ENCODE measurements at places on chromosomes 3 and 15.
A peak's percentile ranks its signal among the peaks of the same experiment; 100 is the strongest.

DNA sequence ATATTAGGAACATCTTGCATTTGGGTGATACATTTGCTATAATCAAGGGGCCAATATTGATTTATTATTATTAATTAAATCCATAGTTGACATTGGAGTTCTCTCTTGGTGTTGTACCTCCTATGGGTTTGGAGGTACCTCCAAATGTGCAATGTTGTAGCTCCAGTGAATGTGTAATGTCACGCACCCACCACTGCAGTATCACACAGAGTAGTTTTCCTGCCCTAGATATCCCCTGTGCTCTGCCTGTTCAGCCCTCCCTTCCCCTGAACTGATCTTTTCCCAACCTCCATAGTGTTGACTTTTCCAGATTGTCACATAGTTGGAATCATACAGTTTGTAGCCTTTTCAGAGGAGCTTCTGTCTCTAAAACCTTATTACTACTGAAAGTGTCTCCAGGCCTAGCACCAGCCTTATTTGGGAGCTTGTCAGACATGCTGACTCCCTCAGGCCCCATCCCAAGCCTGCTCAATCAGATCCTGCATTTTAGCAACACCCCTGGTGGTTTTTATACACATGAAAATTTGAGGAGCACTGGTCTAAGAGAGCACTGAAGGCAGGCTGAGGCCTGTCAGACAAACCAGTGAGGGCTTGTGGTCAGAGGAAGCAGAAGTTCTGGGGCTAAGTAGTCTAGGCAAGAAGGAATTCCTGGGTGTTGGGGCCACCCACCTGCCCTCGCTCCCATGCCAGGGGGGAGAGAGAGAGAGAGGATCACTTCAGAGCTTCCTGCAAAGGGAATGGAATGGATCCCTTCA, 73.4 kb downstream of the SLC6A11 start:
- DNase-seq = no peak

- DNase-seq = no peak
These were observed 93.8 kb downstream of the CMSS1 start for GRCh38 chr3:99911433-99911832.

DNA sequence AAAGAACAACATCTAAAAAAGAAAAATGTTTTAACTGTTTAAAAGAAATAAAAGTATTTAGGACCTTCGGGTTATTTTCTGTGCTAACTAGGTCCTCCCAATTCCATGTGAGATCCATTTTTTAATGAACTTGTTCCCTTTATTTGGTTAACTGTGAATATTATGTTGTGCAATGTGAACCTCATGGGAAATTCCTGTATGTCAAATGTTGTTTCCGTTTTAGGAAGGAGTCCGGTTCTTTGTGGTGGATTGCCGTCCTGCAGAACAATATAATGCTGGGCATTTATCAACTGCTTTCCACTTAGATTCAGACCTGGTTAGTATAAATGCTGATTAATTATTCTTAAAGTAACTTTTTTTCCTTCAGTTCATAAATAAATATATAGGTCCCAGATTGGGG, 35.5 kb upstream of the NIT2 start:
- no peak for DNase-seq

DNA sequence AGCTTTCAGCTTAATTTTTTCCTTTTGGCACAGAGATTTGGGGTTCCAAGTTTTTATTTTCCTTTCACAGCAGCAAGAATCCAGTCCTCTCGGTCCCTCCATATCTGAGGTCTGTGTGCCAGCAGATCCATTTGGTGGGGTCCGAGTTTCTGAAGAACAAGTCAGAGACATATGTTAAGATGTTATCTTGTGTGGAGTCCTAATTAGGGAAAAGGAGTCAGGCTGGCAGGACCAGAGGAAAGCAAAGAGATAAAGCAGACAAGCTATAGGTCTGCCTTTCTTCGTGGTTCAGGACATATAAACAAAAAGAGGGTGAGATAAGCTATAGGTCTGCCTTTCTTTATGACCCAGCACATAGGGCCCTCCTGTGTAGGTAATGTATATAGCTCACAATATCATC, 54.9 kb downstream of the TMED3 start:
- DNase-seq = no peak

- DNase-seq = no peak
These were observed 3.7 kb downstream of the SLC6A20 start for GRCh38 chr3:45792516-45793172.

DNA sequence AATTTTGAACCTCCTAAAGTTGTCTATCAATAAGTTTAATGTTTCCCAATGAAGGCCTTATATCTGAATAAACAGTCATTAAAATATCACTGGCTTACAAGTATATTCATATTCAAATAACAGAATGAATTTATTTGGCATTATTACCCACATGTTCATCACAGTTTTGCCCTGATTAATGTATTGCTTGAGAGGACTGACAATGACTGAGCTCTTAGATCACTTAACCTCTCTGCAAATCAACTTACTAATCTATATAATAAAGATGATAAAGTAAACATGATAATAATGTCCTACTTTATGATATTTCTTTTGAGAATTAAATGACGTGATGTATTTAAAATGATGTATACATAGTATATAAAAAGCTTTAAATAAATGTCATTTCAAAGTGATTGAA, 532.0 kb upstream of the GBE1 start:
- no peak for DNase-seq

DNA sequence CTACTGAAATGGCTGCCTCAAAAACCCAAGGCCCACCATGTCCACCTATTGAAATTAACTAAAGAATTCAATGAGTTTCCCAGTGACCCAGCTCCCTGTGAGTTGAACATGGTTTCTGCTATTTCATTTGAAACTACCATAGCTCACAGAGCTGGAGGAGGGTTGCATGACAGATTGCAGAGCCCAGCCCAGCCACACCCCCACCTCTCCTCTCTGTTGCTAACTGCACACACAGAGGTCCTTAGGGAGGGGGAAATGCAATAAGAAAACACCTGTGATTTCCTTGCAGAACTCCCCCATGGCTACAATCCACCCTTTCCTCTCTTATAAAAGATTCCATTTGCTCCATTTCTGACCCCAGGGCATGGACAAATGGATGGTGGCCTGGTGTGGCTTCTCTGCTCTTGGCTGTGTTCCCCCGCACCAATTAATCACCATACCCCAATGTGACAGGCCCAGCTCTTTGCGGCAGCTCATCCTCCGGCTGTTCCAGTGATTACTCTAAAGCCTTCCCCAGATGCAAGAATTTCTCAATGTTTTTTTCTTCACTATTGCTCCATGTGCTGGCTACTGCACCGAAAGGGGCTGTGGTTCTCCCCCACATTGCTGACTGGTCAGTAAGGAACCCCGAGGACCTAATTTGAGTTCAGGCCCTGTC, 208.4 kb upstream of the KBTBD8 start:
- DNase-seq = no peak

DNA sequence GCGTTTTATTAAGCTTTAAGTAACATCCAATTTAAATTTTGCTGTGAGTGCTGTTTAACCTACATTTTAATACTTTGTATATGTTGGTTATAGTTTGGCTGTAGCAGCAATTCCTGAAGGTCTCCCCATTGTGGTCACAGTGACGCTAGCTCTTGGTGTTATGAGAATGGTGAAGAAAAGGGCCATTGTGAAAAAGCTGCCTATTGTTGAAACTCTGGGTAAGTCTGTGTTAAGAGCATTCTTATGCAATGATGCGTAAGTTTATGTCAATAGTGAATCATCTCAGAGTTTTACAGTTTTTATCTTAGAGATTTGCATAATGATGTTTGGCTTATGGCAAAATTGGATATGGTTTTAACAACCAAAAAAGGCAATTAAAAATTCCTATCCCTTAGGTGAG, 62.7 kb downstream of the ASTE1 start:
- DNase-seq = no peak

DNA sequence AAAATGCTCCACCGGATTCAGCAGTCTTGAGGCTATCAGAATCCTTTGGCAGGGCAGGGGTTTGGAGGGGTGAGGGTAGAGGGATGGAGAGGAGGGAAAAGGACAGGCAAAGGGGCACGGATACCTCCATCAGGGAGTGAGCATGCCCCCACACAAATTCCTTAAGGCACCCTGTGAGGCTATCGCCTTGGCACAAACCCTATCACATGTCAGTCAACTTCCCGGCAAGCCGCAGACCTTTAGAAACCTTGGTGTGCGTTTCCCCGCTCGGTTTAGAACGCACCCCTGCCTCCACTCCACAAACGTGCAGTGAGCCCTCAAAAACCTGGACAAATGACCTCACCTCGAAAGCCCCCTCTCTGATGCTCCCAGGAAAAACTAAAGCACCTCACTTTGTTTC, 422 bp upstream of the SETMAR start:
- no peak for DNase-seq

DNA sequence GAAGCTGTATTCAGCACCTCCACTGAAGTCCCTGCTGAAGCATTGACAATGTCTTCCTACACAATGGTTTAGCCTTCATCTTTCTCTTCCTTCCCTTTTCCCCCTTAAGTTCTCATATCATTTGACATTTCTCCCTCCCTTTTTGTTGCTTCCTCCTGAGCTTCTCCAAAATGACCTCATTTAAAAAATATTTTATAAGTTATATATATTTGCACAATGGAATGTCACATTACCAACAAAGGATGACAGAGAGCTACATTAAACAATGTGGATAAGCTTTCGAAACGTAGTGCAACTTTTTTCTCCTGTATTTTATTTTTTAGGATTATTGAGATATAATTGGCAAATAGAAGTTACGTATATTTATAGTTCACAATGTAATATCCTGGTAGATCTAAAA, 13.2 kb upstream of the DLG1 start:
- no peak for DNase-seq

DNA sequence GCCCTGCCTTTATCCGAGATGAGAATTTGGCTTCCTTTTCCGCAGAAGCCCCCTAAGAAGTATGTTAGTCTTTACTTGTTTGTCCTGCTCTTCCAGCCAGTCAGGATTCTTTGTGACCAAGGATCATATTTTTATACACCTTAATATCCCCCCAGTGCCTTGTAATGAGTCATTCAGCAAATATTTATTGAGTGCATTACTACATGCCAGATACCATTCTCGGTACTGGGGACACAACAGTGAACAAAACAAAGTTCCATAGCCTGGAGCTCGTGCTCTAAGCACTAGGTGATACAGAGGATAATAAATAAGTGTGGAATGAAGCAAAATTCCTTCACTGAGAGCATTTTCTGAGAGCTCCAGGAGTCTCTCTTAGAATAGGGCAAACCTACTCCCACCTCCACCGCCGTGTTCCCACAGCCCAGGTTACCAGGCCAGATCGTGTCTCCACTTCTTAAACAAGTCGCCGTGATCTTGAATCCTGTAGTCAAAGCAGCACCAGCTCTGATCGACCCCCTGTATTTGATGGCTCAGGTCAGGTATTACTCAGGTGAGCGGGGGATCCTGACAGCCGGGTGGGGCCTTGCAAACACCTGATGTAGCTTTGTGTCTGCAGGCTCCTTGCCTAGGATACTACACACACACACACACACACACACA, 18.5 kb downstream of the TTC21A start:
- peak; percentile 78 for DNase-seq

DNA sequence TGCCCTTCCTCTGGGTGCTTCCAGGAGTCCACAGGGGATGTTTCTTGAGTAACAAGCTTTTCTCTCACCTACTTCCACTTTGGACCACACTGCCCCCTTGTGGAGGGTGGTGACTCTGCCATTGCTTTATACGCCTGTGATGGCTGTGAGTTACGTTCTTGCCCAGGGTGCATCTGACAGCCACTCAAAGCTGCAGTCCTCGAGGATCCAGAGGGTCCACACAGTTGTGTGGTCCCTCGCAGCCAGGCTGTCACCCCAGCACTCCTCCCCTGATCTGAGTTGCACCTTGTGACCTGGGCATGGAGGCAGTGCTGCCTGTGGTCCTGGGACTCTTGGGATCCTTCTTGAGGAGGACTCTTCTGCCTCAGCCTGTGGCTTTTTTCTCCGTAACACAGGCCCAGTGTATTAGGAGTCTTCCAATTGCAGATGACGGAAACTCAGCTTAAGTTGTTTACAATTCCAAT, 23.4 kb downstream of the FOXL2 start:
- peak; percentile 81 for DNase-seq

GRCh38 chr15:29935296-29936004, 113.2 kb upstream of the TJP1 start:
- DNase-seq = no peak

DNA sequence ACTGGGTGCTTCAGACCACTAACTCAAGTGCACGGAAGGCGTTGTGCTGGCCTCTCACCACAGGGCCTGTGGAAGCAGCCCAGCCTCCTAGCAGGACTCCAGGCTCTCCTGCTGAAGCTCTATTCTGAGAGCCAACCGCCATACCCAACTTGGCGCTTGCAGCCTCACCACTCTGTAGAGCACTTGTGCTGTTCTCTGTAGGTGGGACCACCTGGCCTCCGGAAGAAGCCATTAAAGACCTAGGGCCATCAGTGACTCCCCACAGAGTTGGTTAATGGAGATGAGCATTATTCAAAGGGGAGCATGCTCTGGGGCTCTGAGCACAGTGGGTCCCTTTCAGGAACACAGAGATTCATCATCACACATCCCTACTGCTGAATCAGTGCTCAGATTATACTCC, 50.9 kb downstream of the C3orf85 start:
- no peak for DNase-seq

GRCh38 chr3:134860141-134860540, 65.1 kb downstream of the EPHB1 start:
- no peak for DNase-seq

DNA sequence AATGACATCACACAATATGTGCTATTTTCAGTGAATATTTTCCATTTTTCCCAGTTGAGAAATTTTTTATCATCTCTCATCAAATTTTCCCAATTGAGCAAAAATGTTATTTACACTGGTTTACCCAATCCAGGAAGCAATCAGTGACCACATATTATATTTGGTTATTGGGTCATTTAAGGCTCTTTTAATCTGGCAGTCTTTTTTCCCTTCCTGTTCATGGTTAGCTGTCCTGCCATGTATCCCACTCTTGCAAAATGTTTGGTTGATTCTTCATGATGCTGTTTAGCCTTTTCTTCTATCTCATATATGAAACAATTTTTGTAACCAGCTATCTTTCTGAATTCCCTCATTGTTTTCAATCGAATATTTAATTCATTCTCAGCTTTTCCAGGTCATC, 626.0 kb downstream of the RBMS3 start:
- no peak for DNase-seq

DNA sequence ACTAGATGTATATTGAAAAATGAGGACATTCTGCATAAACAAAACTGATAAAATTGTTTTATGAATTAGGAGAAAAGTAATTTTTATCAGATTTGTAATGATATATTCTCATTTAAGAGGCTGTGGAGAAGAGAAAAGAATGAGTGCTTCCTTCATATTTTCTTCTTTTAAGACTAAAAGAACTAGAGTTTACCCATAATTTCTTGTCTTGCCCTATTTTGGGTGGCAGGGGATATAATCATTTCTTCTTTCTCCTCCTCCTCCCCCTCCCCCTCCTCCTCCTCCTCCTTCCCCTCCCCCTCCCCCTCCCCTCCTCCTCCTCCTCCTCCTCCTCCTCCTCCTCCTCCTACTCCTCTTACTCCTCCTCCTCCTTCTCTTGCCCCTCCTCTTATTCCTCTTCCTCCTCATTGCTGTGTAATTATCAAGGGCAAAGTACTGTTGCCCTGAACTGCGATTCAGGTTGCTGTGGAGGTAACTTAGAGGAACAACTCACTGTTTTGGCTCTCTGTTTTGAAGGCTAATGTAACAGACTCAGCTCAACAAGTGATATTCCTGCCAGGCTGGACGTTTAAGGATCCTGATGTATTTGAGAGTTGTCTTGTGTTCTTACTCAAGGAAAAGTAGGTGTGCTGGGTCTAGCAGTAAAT, 555.4 kb downstream of the AGBL1 start:
- DNase-seq = no peak

GRCh38 chr3:123488645-123489347, 39.9 kb upstream of the ADCY5 start:
- DNase-seq = no peak

All from prostate gland (tissue), 2 donors.